ENCODE measurements at places on chromosomes 1 and 21.

- peak; percentile 20 for DNase-seq
Observed at GRCh38 chr1:159177272-159177907, 6.0 kb downstream of the CADM3 start.

- no peak for DNase-seq
Observed at GRCh38 chr1:231193710-231194340, 32.0 kb downstream of the TRIM67 start.

DNA sequence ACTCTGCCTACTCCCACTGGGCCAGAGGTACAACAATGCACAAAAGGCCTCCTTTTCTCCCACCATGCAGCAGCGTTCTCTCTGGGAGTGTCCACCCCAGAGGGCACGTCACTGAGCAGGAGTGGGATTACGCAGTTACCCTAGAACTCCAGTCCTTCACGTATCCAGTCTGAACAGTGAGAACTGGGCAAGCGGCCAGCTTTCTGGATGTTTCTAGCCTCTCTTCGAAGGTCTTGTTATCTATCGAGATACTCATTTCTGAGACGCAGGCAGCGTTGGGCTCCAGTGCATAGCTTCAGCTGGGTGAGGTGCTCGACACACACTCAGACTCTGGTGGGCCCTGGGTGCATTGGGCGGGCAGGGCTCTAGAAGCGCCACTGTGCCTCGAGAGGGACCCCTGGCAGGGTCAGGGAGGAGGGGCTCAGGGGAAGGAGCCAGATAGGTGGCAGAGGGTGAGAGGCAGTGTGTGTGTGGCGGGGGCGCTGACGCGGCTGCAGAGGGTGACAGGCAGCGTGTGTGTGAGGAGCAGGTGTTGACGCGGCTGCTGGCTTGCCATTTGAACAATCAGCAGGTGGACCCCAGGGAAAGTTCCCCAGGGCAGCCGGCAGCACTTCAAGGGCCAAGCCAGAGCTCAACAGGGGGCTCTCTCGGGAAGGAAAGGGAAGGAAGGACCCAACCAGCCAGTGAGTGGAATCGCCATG is 27.9 kb downstream of the PRDM15 start:
- DNase-seq: no peak

- no peak for DNase-seq
Observed at GRCh38 chr1:88701275-88701674, 17.2 kb downstream of the PKN2 start.

- no peak for DNase-seq
Observed at GRCh38 chr1:173749137-173749536, 34.4 kb downstream of the KLHL20 start.

Measured in CD4-positive, alpha-beta memory T cell (primary cell).